IMR-90 (cell line): ENCODE measurements at places on chromosomes 11 and 22. TPM values are rescaled to one million over a fixed set of nuclear protein-coding genes. Genes with fewer than 3 reads are reported as not detected.

The IL18BP gene
- 3.2 and 3.7 TPM in 2 replicates for polyA plus RNA-seq

The OR9G4 gene
- polyA plus RNA-seq, result not detected in 2 replicates

The SLC22A9 gene
- polyA plus RNA-seq, result not detected in 2 replicates

The MFRP gene
- not detected in 2 replicates for polyA plus RNA-seq

The KCNQ1OT1 gene
- polyA plus RNA-seq, result 0.11 and 0.14 TPM in 2 replicates

The RRM1 gene
- polyA plus RNA-seq, result 44.4 and 55.1 TPM in 2 replicates

The RBMXL2 gene
- not detected in 2 replicates for polyA plus RNA-seq

The DGCR8 gene
- 21.5 and 25.3 TPM in 2 replicates for polyA plus RNA-seq

The ANGPTL5 gene
- polyA plus RNA-seq, result not detected in 2 replicates

The NRXN2 gene
- polyA plus RNA-seq, result 0.13 and 0.22 TPM in 2 replicates

GRCh38 chr11:110319501-110319900 lies 23.1 kb upstream of the RDX start:
- DNase-seq, result no peak

GRCh38 chr11:2103668-2104523 lies 35.3 kb downstream of the IGF2 start:
- DNase-seq, result no peak

- no peak for DNase-seq
Observed at GRCh38 chr22:41360126-41360525, 21.6 kb upstream of the TEF start.

DNA sequence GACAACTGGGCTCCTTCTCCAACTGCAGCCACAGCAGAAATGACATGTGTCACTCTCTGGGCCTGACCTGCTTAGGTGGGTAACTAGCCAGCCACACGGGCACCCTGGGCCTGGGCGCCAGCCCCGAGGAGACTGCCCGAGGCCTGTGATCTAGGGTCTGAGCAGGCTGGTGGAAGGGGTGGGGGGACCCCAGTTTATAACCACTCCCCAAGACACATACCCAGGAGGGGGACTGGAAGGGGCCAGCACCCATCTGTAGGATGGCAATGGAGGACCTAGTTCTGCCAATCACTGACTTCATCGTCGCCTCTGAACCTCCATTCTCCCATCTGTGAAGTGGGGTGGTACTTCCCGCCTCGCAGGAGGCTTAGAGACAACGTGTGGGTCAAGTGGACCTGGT lies 16.1 kb downstream of the CD5 start:
- DNase-seq, result no peak

- no peak for DNase-seq
Observed at GRCh38 chr11:128473636-128474035, 113.7 kb downstream of the ETS1 start.

DNA sequence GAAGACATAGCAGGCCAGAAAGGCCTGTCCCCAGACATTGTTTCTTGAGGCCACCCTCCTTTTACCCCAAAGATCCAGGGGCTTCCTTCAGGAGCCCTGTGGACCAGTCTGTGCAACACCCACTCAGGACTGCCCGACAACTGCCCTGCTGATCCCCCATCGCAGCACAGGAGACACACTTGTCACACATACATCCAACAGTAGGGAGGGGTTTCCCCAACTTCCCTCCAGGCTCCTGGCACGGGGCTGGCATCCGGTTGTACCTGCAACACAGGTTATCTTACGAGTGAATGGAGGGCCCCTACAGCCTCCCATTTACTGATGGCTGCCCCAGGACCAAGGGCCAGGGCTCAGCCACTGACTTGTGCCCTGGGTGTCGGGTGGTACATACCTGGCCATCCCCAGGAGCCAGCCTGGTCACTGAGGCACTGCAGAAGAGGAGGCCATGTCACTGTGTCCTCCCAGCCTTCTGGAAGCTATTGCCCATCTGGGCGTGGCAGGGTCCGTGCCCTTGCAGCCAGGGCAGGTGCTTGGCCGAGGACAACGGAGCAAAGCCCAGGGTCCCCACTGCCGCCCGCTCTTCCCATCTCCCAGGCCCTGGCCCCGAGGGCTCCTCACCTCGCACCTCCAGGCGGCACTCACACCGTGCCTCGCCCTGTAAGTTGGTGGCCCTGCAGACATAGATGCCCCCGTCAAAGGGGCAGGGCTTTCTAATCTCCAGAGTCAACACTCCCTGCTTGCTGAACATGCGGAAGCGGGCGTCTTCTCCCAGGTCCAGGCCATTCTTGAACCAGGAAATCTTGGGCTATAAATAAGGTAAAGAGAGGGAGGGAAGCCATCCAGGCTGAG lies 20.8 kb downstream of the MYBPC3 start:
- DNase-seq, result no peak

- DNase-seq, result peak; percentile 97
Observed at GRCh38 chr11:46649180-46649738, 31.9 kb downstream of the ATG13 start.

GRCh38 chr22:50192436-50193204 lies 6.9 kb downstream of the TRABD start:
- no peak for DNase-seq

GRCh38 chr11:70139785-70140410 lies 61.8 kb downstream of the ANO1 start:
- DNase-seq, result no peak

DNA sequence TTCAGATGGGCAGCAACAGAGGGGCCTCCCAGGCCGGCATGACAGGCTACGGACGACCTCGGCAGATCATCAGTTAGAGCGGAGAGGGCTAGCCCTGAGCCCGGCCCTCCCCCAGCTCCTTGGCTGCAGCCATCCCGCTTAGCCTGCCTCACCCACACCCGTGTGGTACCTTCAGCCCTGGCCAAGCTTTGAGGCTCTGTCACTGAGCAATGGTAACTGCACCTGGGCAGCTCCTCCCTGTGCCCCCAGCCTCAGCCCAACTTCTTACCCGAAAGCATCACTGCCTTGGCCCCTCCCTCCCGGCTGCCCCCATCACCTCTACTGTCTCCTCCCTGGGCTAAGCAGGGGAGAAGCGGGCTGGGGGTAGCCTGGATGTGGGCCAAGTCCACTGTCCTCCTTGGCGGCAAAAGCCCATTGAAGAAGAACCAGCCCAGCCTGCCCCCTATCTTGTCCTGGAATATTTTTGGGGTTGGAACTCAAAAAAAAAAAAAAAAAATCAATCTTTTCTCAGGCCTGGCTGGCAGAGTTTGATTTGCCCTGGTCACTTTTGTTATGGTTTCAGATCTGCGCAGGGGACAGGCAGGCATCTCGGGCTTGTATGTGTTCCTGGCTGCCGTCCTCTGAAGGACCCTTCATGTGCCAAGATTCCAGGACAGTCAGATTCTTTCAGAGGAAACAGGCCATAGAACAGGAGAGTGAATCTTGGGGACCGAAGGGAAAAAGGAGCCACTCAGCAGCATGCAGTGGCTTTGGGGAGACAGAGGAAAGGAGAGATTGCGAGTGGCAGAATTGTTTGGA lies 5.3 kb downstream of the TAGLN start:
- no peak for DNase-seq

GRCh38 chr11:119404872-119405271 lies 18.1 kb downstream of the THY1 start:
- DNase-seq, result no peak

DNA sequence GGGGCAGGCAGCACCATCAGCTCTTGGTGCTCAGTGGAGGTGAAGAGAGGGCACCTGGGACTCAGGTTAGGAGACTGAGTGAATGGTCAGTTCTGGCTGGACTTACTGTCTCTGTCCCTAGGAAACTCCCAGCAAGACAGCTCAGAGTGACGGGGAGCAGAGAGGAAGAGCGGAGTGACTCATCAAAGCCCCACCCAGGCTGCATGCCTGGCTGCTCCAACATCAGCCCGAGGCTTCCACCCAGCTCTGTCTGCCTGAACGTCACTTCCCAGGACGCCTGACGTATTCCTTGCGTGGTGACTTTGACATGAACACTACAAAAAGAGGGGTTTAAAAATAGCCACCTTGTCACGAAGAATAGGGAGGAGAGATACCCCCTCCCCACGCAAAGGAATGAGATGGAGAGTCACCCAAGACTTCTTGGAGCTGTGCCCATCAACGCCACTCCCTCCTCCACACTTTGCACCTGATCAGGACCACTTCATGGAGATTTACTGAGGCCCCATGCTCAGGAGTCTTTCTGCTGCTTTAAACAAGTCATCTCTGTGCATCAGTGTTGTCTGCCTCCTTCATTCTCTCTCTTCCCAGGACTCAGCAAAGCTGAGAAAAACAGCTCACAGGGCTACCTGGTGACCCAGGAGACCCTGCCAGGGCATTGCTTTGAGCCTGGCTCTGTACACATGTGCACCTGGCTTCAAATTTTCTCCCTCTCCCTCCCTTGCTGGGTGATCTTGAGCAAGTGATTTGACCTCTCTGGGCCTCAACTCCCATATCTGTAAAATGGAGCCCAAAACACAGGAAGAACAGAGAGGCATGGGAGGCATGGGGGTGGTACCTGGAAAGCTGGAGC lies 83.1 kb downstream of the MN1 start:
- peak; percentile 98 for DNase-seq

- DNase-seq, result no peak
Observed at GRCh38 chr11:70584498-70585235, 186.3 kb downstream of the CTTN start.

DNA sequence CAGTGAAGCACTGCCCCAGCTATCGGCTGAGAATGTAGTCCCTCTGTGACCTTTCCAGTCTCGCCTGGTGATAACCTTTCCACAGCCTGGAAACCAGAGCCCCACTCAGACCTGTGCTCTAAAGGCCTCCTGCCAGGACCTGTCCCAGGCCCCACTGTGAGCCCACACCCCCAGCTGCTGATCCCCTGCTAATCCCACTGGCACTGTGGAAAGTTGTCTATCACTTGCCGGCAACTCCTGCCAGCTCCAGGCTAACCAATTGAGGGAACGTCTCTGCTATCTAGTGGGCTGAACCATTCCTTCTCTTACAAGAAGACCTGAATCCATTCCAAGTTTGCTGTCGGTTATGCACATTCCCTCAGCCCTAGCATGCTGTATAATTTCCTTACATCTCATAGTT lies 328.2 kb downstream of the FAM181B start:
- no peak for DNase-seq

DNA sequence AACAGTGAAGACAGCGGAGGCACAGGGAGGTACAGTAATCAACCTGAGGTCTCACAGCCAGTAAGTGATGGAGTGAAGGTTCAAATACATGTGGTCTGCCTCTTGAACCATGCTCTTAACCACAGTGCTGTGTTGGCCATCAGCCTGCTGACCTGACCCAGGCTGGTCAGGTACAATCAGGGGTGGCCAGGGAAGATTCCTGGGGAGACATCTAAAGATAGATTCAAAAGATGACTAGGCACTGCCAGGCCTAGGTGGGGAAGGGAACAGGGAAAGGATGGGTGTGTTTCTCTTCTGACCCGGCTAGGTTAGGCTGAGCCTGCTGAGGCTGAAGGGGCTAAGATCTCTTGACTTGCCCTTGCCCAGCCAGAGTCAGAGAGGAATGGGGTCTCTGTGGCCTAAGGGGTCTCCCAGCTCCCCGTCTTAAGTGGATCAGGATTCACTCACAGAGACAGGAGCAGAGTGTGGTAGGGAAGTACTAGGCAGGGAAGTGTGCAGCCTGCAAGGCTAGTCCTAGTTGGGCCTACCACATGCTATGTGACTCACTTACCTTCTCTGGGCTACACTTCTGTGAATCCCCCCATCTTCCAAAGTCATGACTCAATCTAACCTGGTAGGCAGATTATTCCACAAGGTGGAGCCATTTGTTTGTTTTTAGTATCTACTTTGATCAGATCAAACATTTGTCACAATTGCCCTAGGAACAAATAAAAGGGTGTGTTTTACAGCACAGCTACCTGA lies 10.4 kb upstream of the SREBF2 start:
- DNase-seq, result peak; percentile 82

- DNase-seq, result no peak
Observed at GRCh38 chr11:2842876-2843275, 42.7 kb downstream of the CDKN1C start.

DNA sequence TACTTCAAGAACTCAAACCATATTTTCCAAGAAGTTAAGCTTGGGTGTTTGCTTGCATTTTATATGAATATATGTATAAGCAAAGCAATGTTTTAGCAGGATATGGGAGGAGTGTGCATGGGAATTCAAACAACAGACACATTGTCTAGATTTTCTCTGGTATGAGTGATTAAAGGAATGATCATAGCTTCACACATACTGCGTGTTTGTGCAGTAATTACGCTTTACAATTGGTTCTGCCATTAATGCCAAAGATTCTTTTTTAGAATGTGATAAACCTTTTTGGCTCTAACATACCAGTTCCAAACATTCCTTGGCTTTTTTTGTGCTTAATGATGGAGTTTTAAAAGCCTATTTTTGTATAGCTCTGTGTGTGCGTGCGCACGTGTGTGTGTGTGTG lies 54.0 kb downstream of the CCDC34 start:
- no peak for DNase-seq

DNA sequence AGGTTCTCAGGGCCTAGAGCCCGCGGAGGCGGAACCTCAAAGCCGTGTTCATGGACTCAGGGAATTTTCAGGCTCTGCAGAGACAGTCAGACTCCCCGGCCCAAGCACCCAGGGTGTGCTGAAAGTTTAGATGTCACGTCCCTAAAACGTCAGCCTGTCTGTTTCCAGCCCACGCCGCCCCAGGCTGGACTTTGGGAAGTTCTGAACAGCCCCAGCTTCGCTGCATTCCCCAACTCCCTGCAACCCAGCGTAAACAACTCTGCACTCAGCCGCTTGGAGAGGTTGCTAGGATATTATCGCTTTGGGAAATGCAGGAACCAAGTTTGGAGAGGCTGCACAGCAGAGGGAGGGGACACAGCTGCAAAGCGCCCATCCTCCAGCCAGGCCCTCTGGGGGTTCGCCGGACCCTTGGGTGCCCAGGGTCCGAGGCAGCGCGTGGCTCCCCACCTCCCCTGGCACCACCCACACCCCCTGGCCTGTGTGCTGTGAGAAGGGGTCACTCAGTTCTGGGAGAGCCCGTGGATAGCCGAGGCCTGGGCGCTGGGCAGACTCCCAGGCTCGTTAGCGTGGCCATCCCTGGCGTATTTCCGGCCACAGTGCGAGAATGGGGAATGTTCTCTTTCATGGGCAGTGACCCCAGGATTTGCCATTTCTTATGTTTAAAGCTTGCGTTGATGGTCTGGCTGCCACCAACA lies 120.5 kb upstream of the FGF3 start:
- DNase-seq, result peak; percentile 77

GRCh38 chr11:68116126-68116525 lies 5.1 kb downstream of the CHKA start:
- DNase-seq, result no peak

GRCh38 chr11:123217897-123218296 lies 22.8 kb upstream of the CLMP start:
- DNase-seq, result no peak

DNA sequence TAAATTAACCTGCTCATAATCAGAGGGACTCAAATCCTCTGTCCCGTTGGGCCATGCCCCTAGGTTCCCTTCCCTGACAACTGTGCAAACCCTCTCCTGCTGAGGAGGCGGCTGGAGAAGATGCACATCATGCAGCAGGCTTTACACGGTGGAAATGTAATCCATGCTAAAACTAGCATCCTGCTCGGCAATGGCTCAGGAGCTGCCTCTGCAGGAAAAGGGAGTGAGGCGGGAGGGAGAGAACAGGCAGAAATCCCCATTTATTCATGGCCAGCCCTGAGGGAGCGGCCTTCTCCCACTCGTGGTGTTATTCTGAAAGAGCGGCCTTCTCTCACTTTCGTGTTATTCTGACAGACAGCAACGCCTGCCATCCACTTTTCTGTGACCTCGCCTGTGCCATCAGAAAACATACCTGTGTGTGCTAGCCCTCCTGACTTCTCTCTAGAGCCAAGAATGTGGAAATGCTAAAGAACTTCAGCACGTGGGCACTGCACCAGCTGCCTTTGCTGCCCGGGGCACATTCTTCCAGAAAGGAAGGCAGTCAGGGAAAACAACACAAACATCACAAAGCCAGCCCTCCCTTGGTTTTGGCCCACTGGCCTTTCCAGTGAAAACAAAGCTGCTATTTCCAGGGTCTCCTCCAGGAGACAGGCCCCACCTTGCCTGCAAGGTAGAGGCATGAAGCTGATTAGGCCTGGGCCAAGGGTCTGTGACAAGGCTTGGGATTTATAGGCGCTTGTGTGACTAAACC lies 62.9 kb upstream of the BID start:
- DNase-seq, result no peak
